Kasumi-1 (cell line): ENCODE measurements at places on chromosomes 5 and 9.

DNA sequence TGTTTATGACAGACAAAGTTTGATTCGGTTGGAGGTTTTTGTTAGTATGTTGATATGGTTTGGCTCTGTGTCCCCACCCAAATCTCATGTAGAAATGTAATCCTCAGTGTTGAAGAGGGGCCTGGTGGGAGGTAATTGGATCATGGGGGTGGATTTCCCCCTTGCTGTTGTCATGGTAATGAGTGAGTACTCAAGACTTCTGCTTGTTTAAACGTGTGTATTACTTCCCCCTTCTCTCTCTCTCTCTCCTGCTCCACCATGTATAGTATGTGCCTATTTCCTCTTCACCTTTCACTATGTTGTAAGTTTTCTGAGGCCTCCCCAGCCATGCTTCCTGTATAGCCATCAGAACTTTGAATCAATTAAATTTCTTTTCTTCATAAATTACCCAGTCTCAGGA, 415.1 kb downstream of the HCN1 start:
- peak; percentile 49 for DNase-seq

DNA sequence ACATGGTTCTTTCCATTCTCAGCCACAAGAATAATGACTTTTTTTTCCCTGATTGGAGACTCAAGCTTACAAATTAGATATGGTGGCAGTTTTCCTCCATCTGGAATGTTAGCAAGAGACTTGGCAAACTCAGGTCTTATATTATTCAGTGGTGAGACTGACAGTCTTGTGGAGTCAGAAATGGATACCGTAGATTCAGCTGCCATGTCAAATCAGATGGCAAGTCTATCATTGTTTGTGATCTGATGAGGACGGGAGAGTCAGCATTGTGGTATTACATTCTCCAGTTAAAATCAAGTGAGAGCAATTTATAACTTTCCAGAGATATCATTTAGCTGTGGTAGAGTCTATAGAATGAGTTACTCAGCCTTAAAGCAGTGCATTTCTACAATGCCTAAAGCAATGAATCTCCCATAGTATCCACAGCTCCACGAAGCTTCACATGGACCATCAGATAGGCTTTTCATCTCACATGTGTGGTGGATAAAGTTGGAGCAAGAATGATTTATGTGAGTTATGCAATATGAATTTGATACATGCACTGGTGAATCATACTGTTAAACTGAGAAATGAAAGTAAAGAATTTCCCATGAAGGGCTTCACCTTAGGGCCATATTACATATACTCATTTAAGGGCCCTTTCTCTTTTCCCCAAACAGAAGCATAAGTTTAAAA, 430.6 kb downstream of the ZNF608 start:
- DNase-seq, result no peak

GRCh38 chr5:120017513-120017912, 388.2 kb downstream of the FAM170A start:
- no peak for DNase-seq

- DNase-seq, result no peak
Measured at GRCh38 chr5:132211787-132212186, 15.9 kb downstream of the P4HA2 start.

- no peak for DNase-seq
Measured at GRCh38 chr5:1824109-1824821, 23.1 kb downstream of the NDUFS6 start.

- no peak for DNase-seq
Measured at GRCh38 chr5:32562843-32563242, 22.5 kb upstream of the SUB1 start.

GRCh38 chr9:126159430-126160060, 167.1 kb upstream of the MVB12B start:
- DNase-seq, result no peak

DNA sequence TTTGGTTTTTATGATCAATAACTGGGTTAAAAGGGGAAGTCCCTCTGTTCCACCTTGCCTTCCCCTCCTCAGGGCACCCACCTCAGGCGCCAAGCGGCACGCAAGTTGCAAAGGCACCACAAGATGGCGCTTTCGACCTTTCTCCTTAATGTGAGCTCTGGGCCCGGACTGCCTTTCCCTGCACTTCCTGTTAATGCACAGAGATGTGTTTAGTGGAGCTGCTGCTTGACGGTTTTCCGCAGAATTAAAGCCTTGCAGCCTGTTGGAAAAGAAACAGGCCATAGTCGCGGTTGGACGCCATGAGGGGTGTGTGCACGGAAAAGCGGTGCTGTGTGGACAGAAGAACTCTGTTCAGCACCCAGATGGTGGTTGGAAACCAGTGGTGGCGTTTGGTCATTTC, 17.9 kb downstream of the CXCL14 start:
- peak; percentile 89 for DNase-seq

DNA sequence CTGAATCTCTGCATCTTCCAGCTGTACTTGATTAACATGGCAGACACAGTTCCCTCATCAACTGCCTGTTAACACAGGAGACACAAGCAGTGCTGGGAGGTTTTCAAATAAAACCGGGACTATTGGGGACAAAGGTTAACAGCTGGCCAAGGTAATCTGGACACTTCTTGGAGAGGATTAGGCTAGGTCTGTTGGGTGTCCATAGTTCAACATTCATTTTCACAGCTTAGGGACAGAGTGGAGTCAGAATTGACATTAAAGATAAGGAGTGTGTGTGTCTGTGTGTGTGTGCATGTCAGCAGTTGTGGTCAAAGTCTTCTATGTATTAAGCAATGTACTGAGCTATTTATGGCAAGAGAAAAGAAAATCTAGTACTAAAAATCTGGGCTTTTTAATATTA, 216.2 kb downstream of the MED10 start:
- no peak for DNase-seq

DNA sequence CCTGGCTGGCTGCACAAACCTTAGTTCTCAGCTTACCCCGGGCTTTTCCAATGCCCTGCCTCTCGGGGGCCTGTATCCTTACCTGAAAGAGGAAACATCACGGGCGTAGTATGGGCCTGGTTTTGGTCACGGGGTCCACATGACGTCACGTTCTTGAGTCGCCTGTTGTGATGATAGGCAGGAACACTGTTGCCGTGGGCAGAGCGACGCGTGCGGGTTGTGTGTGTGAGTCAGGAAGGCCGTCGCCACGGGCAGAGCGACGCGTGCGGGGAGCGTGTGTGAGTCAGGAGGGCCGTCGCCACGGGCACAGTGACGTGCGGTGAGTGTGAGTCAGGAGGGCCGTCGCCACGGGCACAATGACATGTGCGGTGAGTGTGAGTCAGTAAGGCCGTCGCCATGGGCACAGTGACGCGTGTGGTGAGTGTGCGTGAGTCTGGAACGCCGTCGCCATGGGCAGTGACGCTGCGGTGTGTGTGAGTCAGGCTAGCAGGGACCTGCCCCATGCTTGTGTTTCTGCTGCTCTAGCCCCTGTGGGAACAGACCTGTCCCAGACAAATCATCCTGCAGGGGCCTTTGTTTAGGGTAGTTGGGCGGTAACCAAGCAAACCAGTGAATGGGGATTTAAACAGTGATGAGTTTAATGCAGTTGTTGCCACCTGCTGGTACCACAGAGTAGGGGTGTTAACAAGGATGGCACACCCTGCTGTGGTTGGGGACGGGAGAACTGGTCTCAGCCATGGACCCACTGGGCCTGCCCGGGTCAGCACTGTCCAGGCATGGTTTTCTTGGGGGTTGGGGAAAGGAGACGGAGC, 19.8 kb downstream of the TRIP13 start:
- DNase-seq, result peak; percentile 17

- no peak for DNase-seq
Measured at GRCh38 chr5:61447780-61448495, 115.9 kb downstream of the ZSWIM6 start.

DNA sequence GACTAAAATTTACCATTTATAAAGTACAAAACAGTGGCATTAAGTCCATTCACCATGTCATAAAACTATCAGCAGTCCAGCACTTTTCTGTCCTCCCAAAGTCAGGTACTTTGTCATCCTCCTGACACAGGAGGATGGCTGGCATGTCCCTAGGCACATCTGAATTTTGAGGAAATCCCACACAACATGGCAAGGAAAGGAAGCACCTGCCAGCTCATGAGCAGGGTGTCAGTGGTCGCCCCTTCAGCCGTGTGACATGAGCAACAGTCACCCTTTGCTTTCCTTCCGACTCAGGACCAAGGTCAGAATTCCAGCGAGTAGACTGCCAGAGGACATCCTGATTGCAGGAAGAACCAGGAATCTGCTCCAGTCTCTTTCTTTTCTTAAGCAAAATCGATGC, 77.1 kb downstream of the PPARGC1B start:
- no peak for DNase-seq

- peak; percentile 57 for DNase-seq
Measured at GRCh38 chr5:126234563-126235195, 188.5 kb upstream of the GRAMD2B start.

DNA sequence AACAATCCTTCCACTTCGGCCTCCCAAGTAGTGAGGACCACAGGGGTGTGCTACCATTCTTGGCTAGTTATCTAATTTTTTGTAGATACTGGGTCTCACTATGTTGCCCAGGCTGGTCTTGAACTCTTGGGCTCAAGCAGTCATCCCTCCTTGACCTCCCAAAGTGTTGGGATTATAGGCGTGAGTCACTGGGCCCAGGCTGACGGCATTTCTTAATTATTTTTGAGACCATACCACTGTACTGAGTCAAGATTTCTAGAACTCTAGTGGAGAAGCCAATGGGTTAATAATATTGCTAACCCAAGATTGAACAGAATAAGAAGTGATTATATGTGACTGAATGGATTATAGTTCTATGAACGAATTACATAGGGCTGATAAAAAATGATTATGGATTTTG, 66.7 kb downstream of the TARS1 start:
- no peak for DNase-seq

- DNase-seq, result peak; percentile 93
Measured at GRCh38 chr9:131253891-131254491, 22.3 kb downstream of the FAM78A start.

GRCh38 chr5:143001764-143002351, 231.7 kb downstream of the ARHGAP26 start:
- DNase-seq, result peak; percentile 61

- peak; percentile 6 for DNase-seq
Measured at GRCh38 chr5:142816531-142817430, 46.6 kb downstream of the ARHGAP26 start.

DNA sequence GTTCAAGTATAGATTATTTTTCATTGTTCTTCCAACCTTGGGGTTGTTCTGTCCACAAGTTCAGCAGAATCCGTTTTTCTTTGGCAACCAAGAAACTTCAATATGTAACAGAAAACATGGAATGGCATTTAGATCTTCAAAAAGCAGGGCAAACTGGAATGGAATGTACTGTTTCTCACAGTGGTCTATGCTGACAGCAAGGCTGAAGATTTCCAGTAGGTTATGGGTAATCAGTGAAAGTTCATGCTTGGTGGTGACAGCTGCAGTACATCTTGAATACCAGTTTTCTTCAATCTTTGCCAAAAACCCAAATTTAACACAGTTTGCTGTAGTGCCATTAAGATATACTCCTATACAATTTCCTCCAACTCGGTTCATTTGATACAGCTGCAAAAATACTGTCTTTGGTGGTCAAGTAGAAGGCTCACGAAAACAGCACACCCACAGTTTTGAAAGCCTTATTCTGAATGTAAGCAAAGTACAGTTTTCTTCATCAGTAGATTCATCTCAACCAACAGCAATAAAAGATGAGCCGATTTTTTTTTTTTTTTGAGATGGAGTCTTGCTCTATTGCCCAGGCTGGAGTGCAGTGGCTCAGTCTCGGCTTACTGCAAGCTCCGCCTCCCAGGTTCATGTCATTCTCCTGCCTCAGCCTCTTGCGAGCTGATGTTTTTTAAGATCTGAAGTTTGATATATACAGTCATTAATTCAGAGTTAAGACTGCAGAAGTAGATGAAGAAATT, 4.9 kb downstream of the TRIM52 start:
- DNase-seq, result no peak

DNA sequence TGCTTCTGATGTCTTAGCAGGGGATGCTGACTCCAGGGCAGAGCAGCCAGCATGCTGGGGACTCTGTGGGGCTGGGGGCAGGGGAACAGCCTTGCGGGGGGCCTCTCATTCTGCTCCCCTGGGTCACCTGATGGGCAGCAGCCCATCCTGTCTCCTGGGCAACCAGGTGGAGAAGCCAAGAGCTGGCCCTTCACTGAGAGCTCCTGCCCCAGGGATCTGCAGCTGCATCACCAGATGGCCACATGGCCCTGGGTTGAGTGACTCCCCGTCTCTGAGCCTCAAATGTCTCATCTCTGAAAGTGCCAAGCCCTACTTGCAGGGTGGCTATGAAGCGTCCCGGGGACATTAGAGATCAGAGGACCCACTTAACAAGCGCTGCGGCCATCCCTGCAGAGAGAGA, 49.1 kb downstream of the LRSAM1 start:
- no peak for DNase-seq

GRCh38 chr9:92706218-92706940, 36.4 kb upstream of the IPPK start:
- peak; percentile 37 for DNase-seq

- no peak for DNase-seq
Measured at GRCh38 chr5:69293882-69294281, 38.7 kb downstream of the CCDC125 start.

GRCh38 chr5:161372682-161373344, 173.7 kb downstream of the GABRB2 start:
- DNase-seq, result no peak

GRCh38 chr5:31551878-31552277, 19.8 kb downstream of the C5orf22 start:
- DNase-seq, result no peak

DNA sequence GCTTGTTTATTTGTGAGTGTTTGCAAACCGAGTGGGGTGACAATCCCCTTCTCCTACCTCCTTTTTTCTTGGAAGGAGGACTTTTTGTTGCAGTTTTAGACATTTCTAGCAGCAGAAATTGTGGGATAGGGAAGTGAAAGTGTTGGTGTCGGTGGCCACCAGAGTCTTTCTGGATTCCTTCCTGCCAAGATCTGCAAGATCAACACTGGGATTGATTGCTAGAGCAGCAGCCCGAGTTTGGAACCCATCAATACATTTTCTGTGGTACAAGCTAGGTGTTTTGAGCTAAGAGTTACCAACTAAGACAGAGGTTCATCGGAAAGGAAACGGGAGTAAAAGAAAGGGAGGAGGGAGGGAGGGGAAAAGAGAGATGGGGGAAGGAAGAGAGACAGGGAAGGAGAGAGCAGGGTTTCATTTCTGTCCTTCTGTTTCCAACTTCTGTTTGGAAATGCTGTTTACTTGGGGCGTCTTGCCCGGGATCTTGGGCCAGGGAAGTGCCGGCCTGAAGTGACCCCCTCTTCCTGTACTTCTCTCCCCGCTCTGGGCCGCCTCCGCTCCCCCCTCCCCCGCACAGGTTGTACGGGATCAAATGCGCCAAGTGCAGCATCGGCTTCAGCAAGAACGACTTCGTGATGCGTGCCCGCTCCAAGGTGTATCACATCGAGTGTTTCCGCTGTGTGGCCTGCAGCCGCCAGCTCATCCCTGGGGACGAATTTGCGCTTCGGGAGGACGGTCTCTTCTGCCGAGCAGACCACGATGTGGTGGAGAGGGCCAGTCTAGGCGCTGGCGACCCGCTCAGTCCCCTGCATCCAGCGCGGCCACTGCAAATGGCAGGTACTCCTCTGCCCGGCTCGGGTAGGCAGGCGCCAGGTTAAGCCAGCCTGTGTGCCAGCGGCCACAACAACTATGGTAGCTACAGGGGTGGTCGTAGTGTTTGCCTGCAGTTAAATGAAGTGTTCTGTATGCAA, 4.0 kb downstream of the ISL1 start:
- DNase-seq, result no peak
